Epithelial cell of proximal tubule (primary cell): ENCODE measurements at places on chromosomes 11 and 22. TPM values are rescaled to one million over a fixed set of nuclear protein-coding genes. Genes with fewer than 3 reads are reported as not detected.

The MRGPRX3 gene
- total RNA-seq: not detected in 2 replicates

The KRTAP5-2 gene
- not detected in 2 replicates for total RNA-seq

The RDX gene
- 72.3 and 103 TPM in 2 replicates for total RNA-seq

The SERPIND1 gene
- not detected in 2 replicates for total RNA-seq

The MAPK8IP1 gene
- total RNA-seq: 10.1 and 11.1 TPM in 2 replicates

The BIRC3 gene
- total RNA-seq: 17.3 and 17.8 TPM in 2 replicates

The CCDC88B gene
- total RNA-seq: 2.5 and 4.8 TPM in 2 replicates

The TREH gene
- not detected in 2 replicates for total RNA-seq

The OR2AG2 gene
- 0.14 TPM in 1 of 2 replicates, not detected in the other for total RNA-seq
